Thoracic aorta (tissue), 2 donors: ENCODE measurements at places on chromosomes 7 and 10.

- DNase-seq = no peak
These were observed 145.7 kb upstream of the SH2B2 start for GRCh38 chr7:102140952-102141370.

DNA sequence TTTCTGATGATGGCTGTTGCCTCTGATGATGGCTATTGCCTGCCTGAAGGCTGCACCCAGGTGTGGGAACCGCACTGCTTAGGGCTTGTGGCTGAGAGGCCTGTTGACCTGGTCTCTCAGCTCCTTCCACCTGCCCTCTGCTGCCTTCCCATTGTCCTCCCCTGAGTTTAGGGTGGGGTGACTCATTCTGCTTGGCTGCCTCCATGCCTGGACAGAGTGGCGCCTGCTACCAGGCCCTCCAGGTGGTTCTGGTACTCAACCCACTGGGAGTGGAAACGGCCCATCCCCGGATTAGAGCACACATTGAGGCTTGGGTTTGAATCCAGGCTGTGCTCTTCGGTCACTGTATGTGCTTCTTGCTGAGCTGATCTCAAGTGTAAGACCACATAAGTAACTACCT, 120.6 kb downstream of the SEM1 start:
- DNase-seq = no peak

DNA sequence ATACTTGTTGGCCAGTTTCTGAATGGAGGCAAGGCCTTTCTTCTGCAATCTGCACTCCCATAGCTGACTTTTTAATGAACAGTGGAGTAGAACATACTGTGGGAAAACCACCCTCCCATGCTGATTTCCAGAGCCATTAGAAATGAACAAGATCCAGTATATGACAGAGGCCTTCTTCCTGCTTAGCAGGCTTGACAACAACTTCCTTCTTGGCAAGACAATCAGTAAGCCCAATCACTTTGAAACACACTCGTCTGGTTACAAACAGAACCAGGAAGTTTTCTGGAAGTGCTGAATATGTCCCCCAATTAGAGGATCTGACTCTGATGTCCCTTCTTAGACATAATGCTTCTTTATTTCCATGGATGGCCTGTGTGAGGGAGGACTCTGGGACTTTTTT, 103.4 kb downstream of the SAMD9 start:
- DNase-seq = no peak

GRCh38 chr7:15848362-15848761, 161.9 kb upstream of the MEOX2 start:
- DNase-seq = no peak

GRCh38 chr10:5547931-5548660, 23.3 kb downstream of the CALML3 start:
- no peak for DNase-seq

- no peak for DNase-seq
These were observed 187.5 kb downstream of the WDR37 start for GRCh38 chr10:1243486-1244234.

GRCh38 chr7:9029681-9030530, 596.5 kb downstream of the NXPH1 start:
- DNase-seq = no peak

GRCh38 chr10:70956029-70956759, 67.8 kb upstream of the PCBD1 start:
- no peak for DNase-seq

- DNase-seq = no peak
These were observed 246.7 kb downstream of the GFRA1 start for GRCh38 chr10:116026315-116026714.

GRCh38 chr10:29617880-29618340, 16.9 kb downstream of the SVIL start:
- DNase-seq = no peak

DNA sequence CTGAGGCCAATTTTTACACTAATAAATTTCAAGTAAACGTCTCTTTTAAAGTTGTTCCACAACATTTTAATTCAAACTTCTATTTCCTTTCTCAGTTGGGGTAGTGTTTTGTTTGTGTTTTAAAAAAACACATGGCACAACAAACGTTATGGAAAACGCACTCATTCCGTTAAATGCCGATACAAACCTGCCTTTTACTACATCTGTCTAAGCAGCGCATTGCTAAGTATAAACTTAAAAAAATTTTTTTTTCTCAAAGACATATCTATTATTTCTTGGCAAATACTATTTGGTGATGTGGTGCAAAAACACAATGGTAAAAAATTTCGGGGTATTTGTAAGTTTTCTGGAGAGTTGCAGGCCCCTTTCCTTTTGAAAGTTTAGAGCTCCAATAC, 1.4 kb downstream of the SKIDA1 start:
- DNase-seq = no peak

DNA sequence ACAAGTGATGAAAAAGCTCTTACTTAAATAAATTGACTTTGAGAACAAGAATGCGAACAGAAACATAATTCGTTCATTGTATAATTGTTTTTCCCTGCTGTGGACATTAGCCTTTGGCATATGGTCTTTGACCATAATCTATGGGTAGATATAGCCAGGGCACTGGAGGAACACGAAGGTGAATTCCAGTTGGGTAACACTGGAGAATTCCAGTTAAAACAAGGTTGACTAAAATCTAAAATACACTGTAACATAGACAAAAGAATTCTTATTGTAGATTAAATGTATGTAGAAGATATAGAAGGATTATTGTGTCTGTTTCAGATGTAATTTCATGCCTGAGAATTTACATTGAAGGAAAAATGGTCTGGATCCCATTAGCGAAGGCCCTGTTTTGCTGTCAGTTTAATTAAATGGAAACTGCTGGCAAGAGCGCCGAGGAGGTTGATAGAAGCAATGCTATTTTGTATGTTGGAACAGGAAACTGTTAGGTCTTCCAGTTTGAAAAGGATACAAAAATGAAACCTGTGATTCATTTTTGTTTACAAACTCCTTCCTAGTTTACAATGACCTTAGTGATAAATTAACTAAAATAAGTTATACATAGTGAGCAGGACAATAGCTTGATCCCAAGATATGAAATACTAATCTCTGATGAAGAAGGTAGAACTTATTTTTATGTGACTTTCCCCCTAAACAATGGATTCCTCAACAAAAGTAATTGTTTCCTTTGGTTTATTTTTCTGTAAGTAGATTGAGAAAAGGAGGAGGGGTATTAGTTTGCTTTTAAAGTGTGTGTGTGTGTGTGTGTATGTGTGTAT, 68.9 kb downstream of the ARID5B start:
- no peak for DNase-seq

GRCh38 chr7:132034748-132035416, 478.5 kb upstream of the PODXL start:
- DNase-seq = no peak

- DNase-seq = no peak
These were observed 16.2 kb downstream of the KIFBP start for GRCh38 chr10:69004821-69005220.
